ENCODE measurements at places on chromosomes 16 and 17.
A peak's percentile ranks its signal among the peaks of the same experiment; 100 is the strongest.

- peak; percentile 20 for DNase-seq
Measured at GRCh38 chr17:64420143-64420670, 28.7 kb upstream of the MILR1 start.

- no peak for DNase-seq
Measured at GRCh38 chr16:25750488-25751216, 58.9 kb downstream of the HS3ST4 start.

GRCh38 chr16:49592546-49593423 is 219.2 kb downstream of the C16orf78 start:
- peak; percentile 43 for DNase-seq

DNA sequence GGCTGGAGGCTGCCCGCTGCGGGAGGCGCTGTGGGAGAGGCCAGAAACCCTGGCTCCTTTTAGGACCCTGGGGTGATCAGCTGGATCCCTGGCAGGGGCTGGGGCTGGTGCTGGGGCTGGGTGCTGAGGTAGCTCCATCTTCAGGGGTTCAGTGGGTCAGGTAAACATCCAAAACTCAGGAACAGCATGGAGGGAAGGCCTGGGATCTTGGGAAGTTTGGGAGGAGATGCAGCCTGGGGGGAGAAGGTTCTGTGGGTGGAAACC is 21.0 kb downstream of the ADGRG5 start:
- no peak for DNase-seq

- DNase-seq: peak; percentile 27
Measured at GRCh38 chr16:84308120-84308519, 13.4 kb downstream of the WFDC1 start.

- no peak for DNase-seq
Measured at GRCh38 chr16:17724242-17724898, 253.6 kb upstream of the XYLT1 start.

DNA sequence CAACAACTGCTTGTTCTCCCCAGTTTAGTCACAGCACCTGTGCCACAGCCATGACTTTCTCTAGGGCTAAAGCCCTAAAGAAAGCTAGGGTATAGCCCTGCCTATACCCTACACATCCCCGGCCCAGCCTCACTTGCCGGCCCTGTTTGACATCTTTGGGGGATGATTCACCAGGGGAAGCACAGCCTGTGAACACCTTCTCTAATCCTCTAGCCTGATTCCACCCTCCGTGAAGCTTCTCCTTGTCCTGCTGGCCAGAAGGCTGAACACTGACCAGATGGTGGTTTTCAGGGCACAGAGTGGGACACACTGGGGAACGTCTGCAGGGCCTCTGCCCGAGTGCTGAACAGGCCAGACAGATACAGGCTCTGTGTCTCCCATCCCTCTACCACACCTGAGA is 6.0 kb downstream of the CLEC16A start:
- no peak for DNase-seq

GRCh38 chr17:76845541-76846017 is 22.6 kb upstream of the MGAT5B start:
- DNase-seq: no peak

DNA sequence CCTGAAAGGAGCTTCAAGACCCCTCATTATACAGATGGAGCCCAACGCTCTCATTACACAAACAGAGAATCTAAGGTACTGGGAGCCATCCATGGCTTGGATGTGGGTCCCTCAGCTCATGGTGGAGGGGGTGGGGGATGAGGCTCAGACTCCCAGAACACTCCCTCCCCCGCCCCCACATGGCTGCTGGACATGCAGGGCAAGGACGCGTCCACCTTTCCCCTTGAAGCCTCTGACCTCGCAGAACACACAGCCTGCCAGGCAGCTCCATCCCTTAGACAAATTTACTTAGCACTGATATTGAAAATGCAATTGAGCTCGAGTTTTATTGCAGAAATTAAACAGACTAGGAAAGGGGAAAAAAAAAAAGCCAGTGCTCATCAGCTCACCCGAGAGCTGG is 203.9 kb downstream of the ZNF423 start:
- DNase-seq: no peak

DNA sequence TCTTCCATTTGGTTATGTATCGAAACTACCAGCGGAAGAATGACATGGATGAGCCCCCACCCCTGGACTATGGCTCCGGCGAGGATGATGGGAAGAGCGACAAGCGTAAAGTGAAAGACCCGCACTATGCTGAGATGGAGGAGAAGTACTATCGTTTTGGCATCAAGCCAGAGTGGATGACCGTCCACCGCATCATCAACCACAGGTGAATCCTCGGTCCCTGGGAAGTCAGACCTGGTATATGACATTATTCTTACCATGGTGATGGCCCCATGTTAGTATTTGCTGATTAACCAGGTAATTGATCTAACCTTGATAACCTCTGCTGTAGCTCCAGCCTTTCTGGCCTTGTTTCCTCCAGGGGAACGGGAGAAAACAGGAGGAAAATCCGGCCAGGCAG is 8.5 kb downstream of the CHD3 start:
- no peak for DNase-seq

DNA sequence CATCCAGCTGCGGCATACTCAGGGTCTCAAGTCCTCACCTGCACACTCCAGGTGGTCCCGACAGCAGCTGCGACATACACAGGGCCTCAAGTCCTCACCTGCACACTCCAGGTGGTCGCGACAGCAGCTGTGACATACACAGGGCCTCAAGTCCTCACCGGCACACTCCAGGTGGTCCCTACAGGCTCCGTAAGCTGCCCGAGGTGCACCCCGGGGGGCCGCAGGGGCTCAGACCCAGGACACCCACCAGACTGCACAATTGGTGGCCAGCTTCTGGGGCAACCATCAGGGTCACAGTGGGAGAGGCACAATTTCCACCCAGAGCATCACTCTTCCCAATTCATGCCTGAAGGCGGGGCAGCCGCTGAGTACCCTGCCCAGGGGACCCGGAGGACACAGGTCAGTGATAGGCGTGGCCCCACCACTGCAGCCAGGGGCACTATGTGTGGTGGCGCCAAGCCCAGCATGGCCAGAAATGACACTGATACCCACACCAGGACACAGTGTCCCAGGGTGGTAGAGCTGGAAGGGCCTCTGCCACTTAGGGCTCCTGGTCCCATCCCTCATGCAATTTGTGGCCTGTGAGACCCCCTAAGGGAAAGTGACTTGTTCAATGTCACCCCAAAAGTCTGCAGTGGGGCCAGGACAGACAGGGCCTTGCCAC is 57.5 kb upstream of the ZNF469 start:
- DNase-seq: no peak

Data from activated CD4-positive, alpha-beta T cell treated with anti-CD3 and anti-CD28 coated beads, Interleukin-2, amount 50 U/mL, for 48 hours (primary cell).